ENCODE measurements at places on chromosomes 7 and 10. TPM values are rescaled to one million over a fixed set of nuclear protein-coding genes. Genes with fewer than 3 reads are reported as not detected.

SRGN gene
- 419 TPM for total RNA-seq

TIAL1 gene
- total RNA-seq: 64.7 TPM

ICA1 gene
- 9.7 TPM for total RNA-seq

CLDN4 gene
- total RNA-seq: 0.65 TPM

PRPS1L1 gene
- total RNA-seq: not detected

AS3MT gene
- total RNA-seq: 4.0 TPM

KAZALD1 gene
- 1.4 TPM for total RNA-seq

CCZ1B gene
- 25.7 TPM for total RNA-seq

SPDYE1 gene
- total RNA-seq: not detected

AASS gene
- total RNA-seq: 50.7 TPM

BTBD16 gene
- total RNA-seq: not detected

USP6NL gene
- total RNA-seq: 16.4 TPM

PLEKHS1 gene
- total RNA-seq: not detected

SEMA4G gene
- 0.72 TPM for total RNA-seq

ZNF680 gene
- total RNA-seq: 16.4 TPM

LMTK2 gene
- total RNA-seq: 15.8 TPM

PON1 gene
- total RNA-seq: not detected

TMEM209 gene
- total RNA-seq: 8.9 TPM

CPVL gene
- total RNA-seq: 28.8 TPM

MMP21 gene
- not detected for total RNA-seq

SDK1 gene
- 3.0 TPM for total RNA-seq

CNNM1 gene
- 0.74 TPM for total RNA-seq

ANXA8 gene
- 61.8 TPM for total RNA-seq

TMEM120A gene
- total RNA-seq: 53.7 TPM

COBL gene
- 3.5 TPM for total RNA-seq

CNTNAP2 gene
- 1.1 TPM for total RNA-seq

SLC13A1 gene
- not detected for total RNA-seq

TUBB8 gene
- total RNA-seq: not detected

CD36 gene
- total RNA-seq: 4,046 TPM

CNOT4 gene
- total RNA-seq: 19.8 TPM

NEUROD6 gene
- not detected for total RNA-seq

AKR1D1 gene
- not detected for total RNA-seq

CDCA7L gene
- 12.7 TPM for total RNA-seq

PPP1R3C gene
- 5.5 TPM for total RNA-seq

CDNF gene
- 1.6 TPM for total RNA-seq

SEC23IP gene
- 15.9 TPM for total RNA-seq

CPEB3 gene
- 6.2 TPM for total RNA-seq

CLRN3 gene
- total RNA-seq: not detected

FAM13C gene
- 7.5 TPM for total RNA-seq

OPN4 gene
- not detected for total RNA-seq

ZNF853 gene
- 4.4 TPM for total RNA-seq

EN2 gene
- 0.12 TPM for total RNA-seq

FAM25G gene
- total RNA-seq: not detected

MCM10 gene
- total RNA-seq: 3.3 TPM

TPK1 gene
- 11.8 TPM for total RNA-seq

TAS2R3 gene
- 0.63 TPM for total RNA-seq

Measured in omental fat pad (tissue), 4 donors.